Activated naive CD4-positive, alpha-beta T cell treated with Interleukin-2 at 50 U/mL for 16 hours (primary cell): ENCODE measurements at places on chromosomes 16 and 17.

DNA sequence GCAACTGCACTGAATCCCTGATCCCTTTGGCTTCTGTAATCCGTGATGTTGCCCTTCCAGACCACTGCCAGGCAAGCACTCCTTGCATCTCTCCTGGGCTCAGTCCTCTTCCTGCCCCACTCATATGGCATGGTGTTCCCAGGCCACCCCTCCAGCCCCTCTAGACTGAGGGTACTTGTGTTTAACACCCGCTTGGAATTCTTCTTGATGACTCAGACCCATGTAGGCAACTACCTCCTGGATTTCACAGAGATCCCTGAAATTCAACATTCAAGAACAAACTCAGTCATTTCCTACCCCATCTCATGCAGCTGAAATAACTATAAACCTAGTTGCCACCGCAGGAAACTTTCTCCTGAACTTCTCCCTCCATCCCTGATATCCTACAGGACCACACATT, 541.9 kb upstream of the CDH11 start:
- no peak for DNase-seq

GRCh38 chr16:47081115-47081514, 62.6 kb downstream of the NETO2 start:
- DNase-seq = no peak

DNA sequence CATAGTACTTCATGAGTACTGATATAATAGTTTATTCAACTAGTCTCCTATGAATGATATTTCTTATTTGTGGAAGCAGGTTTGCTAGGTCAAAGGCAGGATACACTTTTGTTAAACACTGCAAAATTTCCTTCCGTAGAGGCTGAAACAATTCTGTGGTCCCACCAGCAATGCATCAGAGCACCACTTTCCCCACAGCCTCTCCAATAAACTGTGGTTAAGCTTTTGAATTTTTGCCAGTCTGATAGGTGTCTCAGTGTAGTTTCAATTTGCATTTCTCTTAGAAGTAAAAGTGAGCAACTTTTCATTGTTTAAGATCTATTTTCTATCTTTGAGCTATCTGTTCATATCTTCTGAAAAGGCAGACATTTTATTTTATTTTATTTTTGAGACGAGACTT, 36.4 kb upstream of the CORO6 start:
- DNase-seq = no peak

DNA sequence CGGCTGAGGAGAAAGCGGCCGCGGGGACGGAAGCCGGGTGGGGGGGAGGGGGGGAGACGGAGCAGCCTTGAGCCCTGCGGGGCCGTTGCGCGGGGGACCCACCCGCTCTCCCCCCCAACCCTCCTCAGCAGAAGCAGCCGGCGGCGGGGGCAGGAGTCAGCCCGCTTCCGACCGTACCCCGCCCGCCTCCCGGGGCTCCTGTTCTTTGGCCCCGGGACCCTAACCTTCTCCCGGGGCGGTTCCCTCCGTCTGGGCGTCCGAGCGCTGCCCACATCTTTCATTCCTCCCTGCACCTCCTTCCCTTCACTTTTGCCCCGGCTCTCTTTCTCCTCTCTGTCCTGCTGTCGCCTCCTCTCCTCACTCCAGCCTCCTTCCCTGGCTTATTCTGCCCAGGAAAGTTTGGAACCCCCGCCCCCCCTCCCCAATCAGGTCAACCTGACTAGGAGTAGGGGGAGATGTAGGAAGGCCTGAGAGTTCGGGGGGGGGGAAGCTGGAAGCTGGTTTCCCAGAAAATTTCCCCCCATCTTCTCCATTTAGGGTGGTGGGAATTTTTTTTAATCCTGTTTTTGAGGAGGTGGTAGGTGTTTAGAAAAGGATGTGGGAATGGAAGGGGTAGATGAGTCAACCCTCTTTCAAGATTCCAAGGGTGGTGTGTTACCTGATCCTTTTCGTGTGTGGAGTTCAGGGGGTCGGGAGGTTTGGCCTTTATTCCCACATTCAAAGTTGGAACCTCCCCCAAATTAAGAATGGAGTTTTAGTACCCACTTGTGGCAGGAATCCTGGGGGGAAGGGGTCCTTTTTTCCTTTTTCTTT, 427 bp upstream of the NLK start:
- no peak for DNase-seq

DNA sequence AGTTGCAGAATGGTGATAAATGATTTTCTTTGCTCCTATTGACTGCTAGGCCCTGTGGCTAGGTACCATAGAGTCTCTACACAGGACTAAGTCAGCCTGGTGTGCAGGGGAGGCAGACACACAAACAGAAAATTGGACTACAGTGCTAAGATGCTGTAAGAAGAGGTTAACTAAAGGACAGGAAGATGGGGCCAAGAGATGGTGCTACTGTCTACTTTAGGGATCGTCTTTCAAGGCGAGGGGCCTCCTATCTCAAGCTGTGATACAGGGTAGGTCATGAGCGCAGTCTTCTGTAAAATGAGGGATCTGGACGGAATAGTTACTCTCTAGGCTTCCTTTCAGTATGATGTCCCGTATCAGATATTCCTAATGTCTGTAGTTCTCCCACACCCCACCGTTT, 817 bp downstream of the NME1 start:
- no peak for DNase-seq

GRCh38 chr17:40350689-40351358, 13.7 kb downstream of the GJD3 start:
- no peak for DNase-seq

DNA sequence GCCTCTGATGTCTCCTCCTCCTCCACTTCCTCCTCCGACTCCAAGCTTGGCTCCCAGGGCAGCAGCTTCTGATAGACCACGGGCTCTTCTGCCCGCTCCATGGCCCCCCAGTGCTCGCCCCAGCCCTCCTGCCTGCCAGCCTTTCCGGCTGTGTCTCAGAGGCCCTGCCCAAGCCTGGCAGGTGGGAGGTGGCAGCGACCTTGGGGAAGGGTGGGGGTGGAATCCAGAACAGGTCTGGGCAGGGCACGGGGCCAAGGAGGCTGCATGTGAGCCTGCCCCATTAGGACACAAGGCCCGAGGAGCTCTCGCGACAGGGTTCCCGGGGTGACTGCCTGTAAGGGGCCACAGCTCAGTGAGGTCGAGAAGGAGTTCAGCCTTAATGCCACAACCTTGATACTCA, at the start of gene GGT6:
GGT6 (minus strand) TSS at position 157 of the 400 bp plus-strand sequence; CDS start at position 101, 56 bp downstream.
- no peak for DNase-seq
